Stimulated activated CD4-positive, alpha-beta T cell treated with anti-CD3 and anti-CD28 coated beads, TNF-alpha, amount 100 ng/mL, for 1 hour (primary cell): ENCODE measurements at places on chromosomes 12 and 14.

- no peak for DNase-seq
Observed at GRCh38 chr12:46811185-46811584, 14.6 kb downstream of the SLC38A4 start.

DNA sequence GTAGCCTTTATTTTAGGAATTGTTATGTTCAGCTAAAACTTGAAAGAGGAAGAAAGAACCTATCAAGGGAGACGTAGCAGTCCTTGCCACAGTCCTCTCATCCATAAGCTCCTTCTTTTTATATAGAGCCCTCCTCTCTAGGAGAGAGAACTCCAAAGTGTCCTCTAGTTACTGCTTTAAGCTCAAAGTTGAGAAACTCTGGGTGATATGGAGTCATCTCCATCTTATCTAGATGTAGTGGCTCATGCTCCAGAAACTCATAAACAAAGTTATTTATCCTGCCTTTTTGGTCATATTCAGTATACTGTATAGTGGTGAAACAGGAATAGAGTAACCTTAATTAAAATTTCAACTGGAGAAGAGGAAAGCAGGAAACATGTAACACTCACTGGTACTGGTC is 90.4 kb upstream of the ATF7IP start:
- DNase-seq = no peak

GRCh38 chr12:12319451-12320183 is 30.4 kb downstream of the MANSC1 start:
- DNase-seq = no peak

DNA sequence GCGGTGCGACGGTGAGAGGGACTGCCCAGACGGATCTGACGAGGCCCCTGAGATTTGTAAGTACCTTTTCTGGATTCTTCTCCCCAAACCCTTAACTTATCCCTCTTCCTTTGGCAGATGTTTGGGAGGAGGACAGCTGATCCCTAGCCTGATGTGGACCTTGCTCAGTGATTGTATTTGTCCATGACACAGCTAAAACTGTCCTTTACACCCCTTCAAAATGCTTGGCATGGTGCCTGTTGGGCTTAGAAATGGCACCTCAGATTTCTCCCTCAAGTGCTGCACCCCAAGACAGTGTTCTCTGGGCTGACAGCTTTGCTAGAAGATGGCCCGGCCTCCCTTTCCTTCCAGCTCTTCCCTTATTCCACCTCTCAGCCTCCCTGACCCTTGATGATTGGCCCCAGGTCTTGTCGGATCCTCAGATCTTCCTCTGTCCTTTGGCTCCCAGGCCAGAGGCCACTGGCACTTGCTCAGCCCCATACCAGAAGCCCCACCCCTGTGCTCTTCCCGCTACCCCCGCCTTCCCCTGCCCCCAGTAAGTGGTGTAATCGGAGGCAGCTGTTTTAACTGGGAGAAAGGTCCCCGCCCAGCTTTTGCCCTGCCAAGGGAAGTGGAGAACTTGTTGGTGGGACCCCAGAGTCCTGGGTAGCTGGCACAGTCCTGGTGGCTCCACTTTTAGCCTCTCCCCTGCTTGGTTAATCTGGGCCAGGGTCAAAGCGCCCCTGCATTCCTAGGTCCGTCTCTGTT is 8.7 kb downstream of the LRP1-AS start:
- DNase-seq = no peak

GRCh38 chr12:47297993-47298392 is 218.2 kb upstream of the AMIGO2 start:
- DNase-seq = no peak

DNA sequence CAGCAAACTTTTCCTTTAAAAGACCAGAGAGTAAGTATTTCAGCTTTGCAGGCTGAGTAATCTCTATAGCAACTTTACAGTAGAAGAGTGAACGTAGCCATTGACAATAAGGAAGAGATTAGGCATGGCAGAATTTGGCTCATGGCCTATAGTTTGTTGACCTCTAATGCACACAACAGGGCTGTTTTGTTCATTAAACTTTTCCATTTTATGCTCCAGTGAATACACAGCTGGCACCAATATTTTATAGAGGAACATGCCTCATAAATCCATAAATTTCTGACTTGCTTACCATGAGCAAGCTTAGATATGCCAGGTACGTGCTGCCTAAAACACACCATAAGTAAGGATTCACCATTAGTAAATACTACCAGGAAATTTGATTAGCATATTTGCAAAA is 609.0 kb upstream of the STXBP6 start:
- DNase-seq = no peak

GRCh38 chr12:49825360-49825970 is 2.7 kb downstream of the NCKAP5L start:
- DNase-seq = no peak

GRCh38 chr12:26748412-26748740 is 84.6 kb downstream of the ITPR2 start:
- no peak for DNase-seq

DNA sequence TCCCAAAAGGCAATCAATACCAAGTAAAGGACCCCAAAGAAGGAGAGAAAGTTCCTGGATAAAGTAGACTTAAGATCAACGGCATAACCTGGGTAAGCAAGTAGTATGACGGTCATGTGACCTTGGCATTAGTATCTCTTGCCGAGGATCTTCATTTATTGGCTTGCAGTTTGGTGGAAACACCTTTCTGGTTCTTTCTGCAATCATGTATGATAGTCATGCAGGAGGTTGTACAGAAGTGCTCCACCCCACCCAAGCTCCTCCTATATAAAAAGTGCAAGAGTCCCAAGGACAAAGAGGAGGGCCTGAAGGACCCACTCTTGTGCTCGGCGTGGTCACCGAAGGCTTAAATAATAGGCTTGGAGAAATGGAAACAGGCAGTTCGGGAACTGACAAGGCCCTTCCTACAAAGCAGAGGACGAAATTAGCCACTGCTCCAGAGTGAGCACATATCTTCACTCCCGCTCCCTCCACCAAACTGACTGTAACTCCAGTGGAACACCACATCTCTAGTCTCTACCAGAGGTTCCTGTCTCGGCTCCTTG is 750 bp downstream of the CS start:
- DNase-seq = no peak

DNA sequence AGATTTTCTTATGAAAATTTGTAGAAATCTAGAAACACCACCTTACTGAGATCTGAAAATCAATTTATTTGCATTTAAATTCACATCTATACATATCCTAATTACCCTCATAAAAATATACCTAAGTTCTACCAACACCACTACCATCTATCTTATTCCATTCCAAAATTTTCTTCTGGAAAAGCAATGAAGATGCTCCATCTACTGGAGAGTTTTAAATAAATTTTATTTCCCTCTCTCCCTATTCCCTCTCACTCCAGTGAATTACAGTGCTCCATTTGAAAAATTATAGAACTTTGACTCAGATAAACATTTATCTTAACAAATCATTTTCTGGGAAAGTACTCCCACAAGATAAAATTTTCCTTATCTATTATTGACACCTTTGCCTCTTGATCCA is 2.3 kb upstream of the C14orf39 start:
- no peak for DNase-seq

DNA sequence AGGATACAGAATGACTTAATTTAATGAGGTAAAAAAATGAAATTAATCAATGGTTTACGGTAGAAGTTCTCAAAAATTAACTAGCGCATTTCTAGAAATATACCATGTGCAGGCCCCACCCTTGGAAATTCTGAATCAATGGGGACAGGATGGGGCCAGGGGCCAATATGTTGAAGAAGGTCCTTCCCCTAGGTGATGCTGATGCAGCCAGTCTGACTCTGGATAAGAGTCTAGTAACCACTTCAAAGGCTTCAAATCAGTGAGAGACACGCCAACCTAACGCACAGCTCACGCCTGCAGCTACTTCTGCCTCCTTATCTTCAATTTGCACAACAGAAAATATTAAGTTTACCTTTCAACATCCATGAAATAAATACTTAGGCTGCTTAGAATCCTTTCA is 14.9 kb downstream of the GIT2 start:
- DNase-seq = no peak

- DNase-seq = no peak
Observed at GRCh38 chr12:113184098-113184899, 979 bp downstream of the DDX54 start.

GRCh38 chr12:123934016-123934620 is 38.5 kb downstream of the CCDC92 start:
- DNase-seq = no peak

DNA sequence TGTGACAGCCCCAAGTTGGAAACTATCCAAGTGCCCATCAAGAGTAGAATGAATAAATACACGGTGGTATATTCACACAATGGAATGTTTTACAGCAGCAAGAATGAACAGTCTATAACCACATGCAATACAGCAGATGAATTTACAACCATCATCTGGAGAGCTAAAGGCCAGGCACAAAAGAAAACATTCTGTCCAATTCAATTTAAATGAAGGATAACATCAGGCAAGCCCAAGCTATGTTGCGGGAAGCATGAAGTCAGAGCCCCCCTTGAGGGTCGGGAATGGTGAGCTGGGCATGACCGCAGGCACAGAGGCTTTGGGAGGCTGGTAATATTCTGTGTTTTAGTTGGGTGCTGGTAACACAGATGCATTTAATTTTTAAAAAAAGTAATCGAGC is 76.0 kb downstream of the SYNE3 start:
- no peak for DNase-seq

DNA sequence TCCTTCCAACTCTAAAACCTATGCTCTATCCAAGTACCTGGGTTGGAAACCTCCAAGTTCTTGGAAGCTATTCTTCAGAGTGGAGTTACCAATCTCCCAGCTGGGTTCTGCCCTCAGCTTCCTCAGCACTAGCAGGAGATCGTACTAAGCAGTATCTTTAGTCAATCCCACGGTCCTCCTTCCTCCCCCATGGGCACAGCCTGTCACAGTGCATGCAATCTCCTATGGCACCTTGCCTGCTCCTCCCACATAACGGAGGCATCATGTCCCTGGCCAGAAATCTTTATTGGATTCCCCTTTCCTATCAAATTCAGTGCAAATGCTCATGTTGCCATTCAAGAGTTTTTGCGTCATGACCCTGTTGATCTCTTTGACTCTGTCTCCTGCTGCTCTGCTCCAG is 5.4 kb upstream of the LPAR5 start:
- DNase-seq = no peak

DNA sequence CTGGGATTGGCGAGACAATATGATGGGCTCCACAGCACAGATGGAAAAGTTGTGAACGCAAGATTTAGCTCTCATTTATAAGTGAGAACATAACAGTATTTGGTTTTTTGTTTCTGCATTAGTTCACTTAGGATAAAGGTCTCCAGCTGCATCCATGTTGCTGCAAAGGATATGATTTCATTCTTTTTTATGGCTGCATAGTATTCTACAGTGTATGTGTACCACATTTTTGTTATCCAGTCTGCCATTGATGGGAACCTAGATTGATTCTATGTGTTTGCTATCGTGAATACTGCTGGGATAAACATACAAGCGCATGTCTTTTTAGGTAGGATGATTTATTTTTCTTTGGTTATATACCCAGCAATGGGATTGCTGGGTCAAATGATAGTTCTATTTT is 23.6 kb downstream of the TBK1 start:
- DNase-seq = no peak

DNA sequence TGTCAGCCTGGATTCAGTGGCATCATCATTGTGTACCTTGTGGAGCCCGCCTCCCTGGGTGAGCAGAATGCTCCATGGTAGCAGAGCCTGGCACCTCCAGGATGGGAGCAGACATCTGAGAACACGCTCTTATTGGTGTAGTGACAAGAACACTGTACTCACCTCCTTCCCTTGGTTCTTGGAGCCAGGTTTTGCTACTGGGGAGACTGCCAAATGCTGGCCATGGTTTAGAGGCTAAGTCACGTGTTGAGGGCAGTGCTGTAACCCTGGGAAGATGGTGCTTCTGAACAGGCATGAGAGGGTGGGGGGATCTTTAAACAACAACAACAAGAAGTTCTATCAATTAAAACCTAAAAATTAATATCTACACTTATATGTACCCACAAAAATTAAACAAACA is 47.6 kb upstream of the ASPG start:
- no peak for DNase-seq

DNA sequence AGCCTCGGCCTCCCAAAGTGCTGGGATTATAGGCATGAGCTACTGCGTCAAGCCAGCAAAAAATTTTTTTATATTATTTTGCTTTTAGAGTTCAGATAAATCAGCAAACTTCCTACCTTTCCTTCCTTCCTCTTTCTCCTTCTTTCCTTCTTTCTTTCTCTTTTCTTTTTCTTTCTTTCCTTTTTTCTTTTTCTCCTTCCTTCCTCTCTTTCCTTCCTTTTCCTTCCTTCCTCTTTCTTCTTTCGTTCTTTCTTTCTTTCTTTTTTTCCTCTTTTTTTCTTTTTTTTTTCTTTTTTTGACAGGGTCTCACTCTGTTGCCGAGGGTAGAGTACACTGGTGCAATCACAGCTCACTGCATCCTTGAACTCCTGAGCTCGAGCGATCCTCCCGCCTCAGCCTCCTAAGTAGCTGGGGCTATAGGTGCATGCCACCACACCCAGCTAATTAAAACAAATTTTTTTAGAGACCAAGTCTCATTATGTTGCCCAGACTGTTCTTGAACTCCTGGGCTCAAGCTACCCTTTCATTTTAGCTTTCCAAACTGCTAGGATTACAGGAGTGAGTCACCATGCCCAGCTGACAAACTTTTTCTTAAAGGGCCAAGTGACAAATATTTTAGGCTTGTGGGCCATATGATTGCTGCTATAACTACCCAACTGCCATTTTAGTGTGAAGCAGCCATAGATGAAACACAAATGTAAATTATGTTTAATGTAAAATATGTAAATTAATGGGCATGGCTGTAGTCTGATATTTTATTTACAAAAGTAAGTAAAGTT is 7.1 kb upstream of the WASHC4 start:
- no peak for DNase-seq

DNA sequence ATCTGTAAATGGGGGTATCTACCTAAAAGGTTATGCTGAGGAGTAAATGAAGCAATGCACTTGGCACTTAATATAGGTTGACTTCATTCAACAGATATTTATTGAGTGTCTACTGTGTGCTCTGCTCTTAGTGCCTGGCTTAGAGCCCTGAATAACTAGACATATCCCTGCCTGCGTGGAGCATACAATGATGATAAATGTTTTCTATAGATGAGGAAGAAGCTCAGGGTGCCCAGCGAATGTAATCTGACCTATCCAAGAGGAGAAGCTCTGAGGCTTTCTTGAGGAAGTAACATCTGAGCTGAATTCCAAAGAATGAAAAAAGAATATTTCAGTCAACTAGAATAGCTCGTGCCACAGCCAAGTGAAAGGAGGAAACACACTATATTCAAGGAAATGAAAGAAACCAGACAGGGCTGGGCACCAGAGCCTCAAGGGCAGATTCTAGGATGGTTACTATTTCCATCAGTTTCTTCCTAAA is 17.9 kb upstream of the HIGD1C start:
- DNase-seq = no peak

DNA sequence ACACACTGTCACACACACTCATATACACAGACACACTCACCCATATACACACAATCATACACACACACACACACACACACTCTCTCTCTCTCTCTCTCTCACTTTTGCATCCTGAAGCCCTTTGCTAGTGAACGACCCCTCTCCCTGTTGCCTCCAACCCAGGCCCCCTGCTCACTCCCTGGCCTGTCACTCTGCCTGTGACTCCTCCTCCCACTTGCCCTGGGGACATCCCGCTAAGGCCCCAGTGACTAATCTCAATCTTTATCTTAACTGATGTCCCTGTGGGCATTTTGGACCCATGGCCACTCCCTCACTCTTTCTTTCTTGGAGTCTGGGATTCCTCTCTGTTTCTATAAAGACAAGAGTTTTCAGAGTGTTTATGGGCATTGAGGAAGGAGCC is 10.9 kb upstream of the DLK1 start:
- DNase-seq = no peak
